ENCODE measurements at places on chromosomes 7 and 10.

GRCh38 chr7:157691586-157692459, 355.0 kb downstream of the DNAJB6 start:
- peak; percentile 27 for DNase-seq

DNA sequence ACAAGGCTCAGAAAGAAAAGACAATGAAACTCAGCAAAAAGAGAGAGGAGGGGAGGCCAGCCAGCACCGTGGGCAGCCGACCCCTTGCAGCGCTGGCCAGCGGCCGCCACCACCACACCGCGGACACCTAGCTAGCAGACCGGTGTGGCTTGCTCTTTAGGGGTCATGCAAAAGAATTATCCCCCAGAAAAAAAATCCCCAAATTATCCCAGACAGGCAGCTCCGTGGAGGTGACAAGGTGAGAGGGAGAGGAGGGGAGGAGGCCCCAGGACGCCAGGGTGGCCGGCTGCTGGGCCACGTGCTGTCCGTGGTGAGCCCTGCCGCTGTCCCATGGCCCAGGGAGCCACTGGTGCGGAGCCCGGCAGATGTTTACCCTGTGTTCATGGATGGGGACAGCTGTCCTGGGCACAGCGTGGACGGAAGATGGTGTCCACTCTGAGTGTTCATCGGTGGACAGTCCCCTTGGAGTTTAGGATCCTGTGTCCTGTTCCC, 16.5 kb downstream of the YKT6 start:
- no peak for DNase-seq

- no peak for DNase-seq
Observed at GRCh38 chr10:44382131-44382858, 2.6 kb downstream of the CXCL12 start.

GRCh38 chr10:123522702-123523312, 143.3 kb upstream of the GPR26 start:
- DNase-seq: no peak

DNA sequence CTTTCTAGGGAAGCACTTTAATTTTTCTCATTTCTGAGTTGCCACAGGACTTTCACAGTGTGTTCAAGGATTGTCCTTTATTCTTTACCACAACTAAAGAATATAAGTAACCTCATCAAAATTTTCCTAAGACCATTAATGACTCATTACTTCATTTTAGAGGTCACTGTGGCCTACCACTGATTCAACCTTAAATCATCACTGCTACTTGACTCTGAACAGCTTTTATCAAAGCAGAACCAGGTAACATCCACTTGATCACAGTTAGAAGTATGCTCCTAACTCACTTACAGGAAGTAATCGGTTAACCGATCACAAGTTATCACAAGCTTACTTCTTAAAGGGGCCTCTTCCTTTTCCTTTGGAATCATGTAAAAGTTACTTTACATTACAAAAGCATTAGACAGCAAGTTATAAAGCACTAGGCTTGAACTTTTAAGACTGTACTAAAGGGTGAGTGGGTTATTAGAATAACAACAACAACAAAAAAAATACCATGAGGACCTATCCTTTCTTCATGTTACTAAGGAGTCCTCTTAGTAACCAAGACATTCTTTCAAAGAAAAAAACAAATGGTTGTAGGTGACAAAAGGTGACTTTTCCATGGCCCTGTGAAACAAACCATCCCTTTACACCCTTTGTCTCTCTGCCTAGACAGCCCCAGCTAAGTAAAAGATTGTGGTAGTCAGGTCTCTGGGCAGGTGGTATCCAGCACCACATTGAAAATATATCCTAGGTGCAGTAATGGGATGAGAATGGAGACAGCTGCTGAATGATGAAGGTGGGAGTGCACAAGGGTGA, 40.0 kb upstream of the PDK4 start:
- DNase-seq: no peak

- DNase-seq: no peak
Observed at GRCh38 chr10:113264333-113265131, 288.3 kb upstream of the HABP2 start.

GRCh38 chr7:585229-585711, 65.6 kb upstream of the PDGFA start:
- peak; percentile 53 for DNase-seq

DNA sequence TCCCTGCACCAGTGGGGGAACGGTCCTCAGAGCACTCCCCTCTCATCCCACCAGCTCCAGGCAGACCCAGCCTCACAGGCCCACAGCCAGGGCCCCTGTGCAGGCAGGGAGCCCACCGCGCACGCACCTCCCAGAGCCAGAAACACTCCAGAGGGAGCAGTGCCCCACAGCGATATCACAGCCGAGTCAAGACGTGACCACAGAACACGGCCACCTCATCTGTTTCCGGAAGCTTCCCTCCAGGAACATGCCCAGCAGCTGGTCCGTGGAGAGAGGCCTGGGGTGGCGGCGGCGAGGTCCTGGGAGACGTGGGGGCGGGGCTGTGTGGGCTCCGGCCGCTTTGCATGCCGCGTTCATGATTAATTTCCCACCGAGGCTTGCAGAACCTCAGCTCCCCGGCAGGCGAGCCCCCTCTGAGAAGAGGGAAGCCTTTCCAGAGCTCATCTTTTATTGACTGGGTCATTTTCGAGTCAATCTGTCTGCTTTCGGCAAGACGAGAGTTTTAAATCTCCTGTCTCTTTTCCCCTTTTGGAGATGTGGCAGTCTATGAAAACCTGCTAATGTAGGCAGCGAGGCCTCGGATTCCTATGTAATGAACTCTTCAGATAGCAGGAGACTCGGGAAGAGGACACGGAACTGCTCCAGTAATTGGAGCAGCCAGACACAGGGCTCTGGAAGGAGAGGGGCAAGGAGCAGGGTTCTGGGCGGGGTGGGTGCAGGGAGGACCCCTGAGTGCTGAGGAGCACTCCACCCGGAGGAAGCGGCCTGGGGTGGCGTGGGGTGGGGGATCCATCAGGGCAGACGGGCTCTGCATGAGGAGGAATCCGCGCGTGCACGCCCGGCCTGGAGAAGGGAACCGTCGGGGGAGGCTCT, 242.8 kb downstream of the ELFN1 start:
- no peak for DNase-seq

DNA sequence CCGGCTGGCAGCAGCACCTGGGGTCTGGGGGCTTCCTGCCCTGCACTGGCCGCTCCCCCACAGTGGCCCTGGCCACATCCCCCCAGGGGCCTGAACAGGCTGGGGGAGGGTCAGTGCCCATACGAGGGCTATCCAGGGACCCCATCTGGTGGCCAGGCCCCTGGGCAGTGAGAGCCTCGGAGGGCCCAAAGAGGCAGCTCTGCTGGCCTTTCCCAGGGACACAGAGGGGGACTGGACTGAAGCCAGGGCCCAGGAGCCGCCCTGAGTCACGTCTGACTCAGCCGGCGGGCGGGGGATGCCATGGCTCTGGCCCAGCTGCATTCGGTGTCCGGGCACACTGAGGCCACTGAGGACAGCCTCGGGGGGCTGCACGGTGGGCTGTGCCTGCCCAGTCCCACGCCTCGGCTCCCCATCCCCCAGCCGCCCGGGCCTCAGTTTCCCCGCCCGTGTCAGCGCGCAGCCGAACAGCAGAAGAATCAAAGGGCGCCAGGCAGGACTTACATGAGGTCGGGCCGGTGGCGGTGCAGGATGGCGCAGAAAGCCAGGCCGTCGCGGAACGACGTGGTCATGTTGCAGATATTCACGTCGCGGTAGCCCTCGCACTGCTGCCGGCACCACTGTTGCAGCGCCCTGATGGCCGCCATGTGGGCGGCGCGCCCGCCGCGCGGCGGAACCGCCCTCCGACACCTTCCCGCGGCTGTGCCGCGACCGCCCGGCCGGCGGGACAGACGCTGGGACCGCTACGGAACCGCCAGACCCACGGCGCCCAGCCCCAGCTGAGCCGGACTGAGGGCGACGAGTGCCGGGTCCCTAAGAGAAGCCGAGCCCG, at the start of gene MICALL2:
MICALL2 (minus strand) TSS at position 788 of the 829 bp plus-strand sequence; CDS start at position 644, 144 bp downstream.
- DNase-seq: peak; percentile 56

DNA sequence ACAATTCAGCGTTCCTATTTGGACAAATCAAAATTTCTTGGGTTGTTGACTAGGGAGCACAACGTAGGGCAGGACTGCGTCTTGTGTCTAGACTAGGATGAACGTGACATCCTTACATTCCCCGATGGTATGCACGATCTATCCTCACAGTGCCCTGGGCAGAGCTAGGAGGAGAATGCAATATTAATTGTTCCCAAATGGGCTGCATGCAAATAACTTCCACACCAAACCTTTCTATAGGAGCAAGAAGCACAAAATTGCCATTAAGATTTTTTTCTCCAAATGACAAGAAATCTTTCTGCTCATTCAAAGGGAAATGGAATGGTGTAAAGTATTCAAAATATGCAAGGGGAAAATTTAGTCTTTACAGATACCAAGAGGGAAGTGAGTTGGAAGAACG, 21.4 kb upstream of the AQP1 start:
- DNase-seq: no peak

DNA sequence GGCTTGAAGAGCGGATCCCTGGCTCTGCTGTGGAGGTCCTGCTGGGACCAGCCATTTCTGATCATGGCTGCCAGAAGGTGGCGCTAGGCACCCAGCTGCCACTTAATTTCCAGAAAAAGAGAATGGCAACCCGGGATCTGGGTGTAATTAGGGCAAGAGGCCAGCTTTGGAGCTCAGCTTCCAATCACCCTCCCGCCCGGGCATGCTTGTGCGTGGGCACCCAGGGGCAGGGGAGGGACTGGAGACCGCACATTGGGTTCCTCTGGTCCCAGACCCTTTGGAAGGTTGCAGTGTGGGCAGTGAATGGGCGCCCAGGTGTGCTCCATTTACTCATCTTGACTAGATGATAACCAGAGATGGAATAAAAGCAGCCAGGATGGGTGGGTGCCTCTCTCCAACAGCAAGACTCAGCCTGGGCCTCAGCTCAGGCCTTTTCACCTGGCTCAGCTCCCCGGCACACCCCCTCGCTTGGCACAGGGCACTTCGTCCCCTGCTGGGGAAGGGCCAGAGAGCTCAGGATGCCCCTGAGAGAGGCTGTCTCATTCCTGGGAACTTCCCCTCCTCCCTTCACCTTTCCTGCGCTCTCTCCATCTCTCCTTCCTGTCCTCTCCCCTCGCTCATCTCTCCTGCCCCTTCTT, 14.7 kb downstream of the FAM241B start:
- DNase-seq: peak; percentile 45

- no peak for DNase-seq
Observed at GRCh38 chr10:44935201-44935965, 24.2 kb upstream of the RASSF4 start.

GRCh38 chr7:140714331-140715040, 18.0 kb downstream of the NDUFB2 start:
- no peak for DNase-seq

DNA sequence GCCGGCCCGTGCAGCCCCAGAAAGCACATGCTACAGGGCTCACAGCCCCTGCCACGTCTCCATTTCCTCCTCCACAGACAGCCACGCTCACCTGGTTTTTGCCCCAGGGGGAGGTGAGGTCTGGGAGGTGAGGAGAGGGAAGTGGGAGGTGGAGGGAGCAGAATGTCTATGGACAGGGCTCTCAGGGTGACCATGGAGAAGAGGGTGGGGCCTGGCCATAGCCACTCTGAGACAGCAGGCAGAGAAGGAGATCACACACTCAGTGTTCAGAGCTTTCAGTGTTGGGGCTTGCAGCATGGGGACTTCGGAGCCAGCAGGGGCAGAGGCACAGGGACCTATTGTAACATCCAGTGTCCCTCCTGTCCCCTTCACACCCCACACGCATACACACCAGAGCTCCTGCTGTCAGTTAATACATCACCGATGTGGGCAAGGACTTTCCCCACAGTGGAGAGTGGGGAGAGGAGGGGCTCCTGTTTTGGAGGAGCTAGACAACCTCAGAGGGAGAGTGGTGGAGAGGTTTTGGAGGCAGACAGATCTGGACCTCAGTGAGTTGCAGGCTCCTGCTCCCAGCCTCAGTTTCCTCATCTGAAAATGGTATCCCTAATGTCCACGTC, 14.4 kb downstream of the WDFY4 start:
- DNase-seq: no peak

GRCh38 chr7:157499121-157499834, 162.5 kb downstream of the DNAJB6 start:
- peak; percentile 26 for DNase-seq

- DNase-seq: no peak
Observed at GRCh38 chr7:14403587-14403986, 414.1 kb upstream of the ETV1 start.

DNA sequence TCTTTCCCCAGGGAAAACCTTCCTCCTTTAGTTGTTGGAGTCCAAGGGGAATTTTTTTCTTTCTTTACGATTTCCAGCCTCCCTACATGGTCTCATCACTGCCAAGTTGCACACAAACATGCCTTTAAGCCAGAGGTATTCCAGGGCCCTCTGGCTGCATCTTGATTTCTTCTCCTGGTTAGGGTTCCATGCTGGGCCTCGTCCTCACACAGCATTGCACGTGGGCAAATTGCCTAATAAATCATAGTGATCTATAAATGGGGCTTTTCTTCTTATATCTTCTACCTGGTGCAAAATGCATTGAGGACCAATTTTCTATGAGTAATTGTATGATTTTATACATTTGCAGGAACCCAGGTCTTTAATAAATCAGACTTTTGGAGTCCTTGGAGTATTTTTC, 284.2 kb downstream of the C7orf25 start:
- no peak for DNase-seq

- DNase-seq: no peak
Observed at GRCh38 chr7:31065021-31065593, 13.0 kb downstream of the ADCYAP1R1 start.

DNA sequence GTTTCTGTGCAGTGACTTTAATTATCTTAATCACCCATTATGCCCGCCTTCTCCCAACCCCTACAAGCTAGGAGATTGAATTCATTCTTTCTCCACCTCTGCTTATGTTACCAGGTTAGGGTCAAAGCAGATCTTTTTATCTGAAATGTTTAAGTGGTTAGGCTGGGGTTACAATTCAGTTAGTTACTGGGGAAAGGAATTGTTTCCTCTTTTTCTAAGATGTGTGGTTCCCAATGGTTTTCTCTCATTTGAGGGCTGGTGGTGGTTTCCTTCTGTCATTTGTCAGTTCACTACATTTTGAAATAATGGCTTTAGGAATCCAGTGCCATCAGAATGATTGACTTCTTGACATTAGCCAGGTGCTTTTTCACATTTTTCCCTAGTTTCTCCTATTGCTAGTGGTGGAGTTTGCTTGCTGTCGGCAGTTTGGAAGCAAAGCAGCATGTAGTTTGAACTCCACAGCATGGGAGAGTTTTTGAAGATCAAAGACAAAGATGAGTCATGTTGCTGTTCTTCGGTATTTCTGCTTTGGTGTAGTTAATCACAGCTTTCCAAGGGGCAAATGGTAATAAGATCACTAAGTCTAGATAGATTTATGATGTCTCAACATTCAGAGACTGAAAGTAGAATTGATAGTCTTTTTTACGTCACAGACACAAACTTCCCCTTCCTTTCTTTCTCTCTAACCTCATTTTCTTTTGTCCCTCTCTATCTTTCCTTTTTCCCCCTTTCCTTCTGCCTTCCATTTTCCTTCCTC, 168.2 kb downstream of the SND1 start:
- DNase-seq: no peak

DNA sequence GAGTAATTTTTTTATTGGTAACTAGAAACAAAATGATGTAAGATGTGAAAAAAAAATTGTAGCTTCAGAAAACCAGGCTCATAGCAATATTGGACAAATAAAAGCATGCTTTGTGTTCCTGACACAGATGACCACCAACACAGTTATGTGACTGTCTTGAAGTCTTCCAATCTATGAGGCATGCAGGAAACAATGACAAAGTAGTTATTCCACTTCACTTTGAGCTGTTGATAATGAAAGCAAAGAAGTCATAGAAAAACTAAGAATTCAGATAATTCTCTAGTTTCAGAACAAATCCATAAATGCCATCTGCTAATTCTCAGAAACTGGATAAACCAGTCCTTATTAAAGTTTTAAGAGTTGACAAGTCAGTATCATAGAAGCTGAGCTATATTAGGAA, 378.4 kb upstream of the SEMA3D start:
- no peak for DNase-seq

GRCh38 chr10:17590969-17591645, 26.1 kb downstream of the HACD1 start:
- DNase-seq: no peak

Data from activated CD4-positive, CD25-positive, alpha-beta regulatory T cell treated with anti-CD3 and anti-CD28 coated beads, Interleukin-2, amount 50 U/mL, for 72 hours (primary cell).